Bronchial epithelial cell (primary cell): ENCODE measurements at places on chromosomes 16 and 17. TPM values are rescaled to one million over a fixed set of nuclear protein-coding genes. Genes with fewer than 3 reads are reported as not detected.

The FSCN2 gene
- 1.2 and 1.3 TPM in 2 replicates for total RNA-seq

The PLCG2 gene
- 1.8 and 1.9 TPM in 2 replicates for total RNA-seq

The ARL6IP1 gene
- total RNA-seq = 189 and 375 TPM in 2 replicates

The TP53TG3 gene
- total RNA-seq = not detected in 2 replicates

The TPSD1 gene
- total RNA-seq = not detected in 2 replicates

The FASN gene
- total RNA-seq = 37.1 and 38.5 TPM in 2 replicates

The AKAP10 gene
- total RNA-seq = 17.9 and 19.1 TPM in 2 replicates

The WDR90 gene
- 4.2 and 7.2 TPM in 2 replicates for total RNA-seq

The SP6 gene
- 0.79 and 2.4 TPM in 2 replicates for total RNA-seq

The USP6 gene
- not detected in 2 replicates for total RNA-seq

The NARF gene
- total RNA-seq = 40.0 and 40.1 TPM in 2 replicates

The SPATA22 gene
- not detected in 2 replicates for total RNA-seq

The SLC38A8 gene
- total RNA-seq = not detected in 2 replicates

The GALR2 gene
- total RNA-seq = not detected in 2 replicates

The C16orf96 gene
- total RNA-seq = not detected in 2 replicates

The CRLF3 gene
- 22.9 and 27.6 TPM in 2 replicates for total RNA-seq

The SECTM1 gene
- total RNA-seq = 1.3 and 3.7 TPM in 2 replicates

The PRKCA gene
- 3.1 and 4.7 TPM in 2 replicates for total RNA-seq

The SCARF1 gene
- total RNA-seq = 0.38 and 0.53 TPM in 2 replicates

The SEZ6 gene
- total RNA-seq = not detected in 2 replicates

The PIK3R6 gene
- total RNA-seq = not detected in 2 replicates

The DHX58 gene
- 4.4 and 5.0 TPM in 2 replicates for total RNA-seq
